ENCODE measurements at places on chromosomes 1 and 21.

GRCh38 chr1:94602802-94603625 is 61.5 kb upstream of the F3 start:
- DNase-seq, result no peak

- DNase-seq, result no peak
These were observed 130.1 kb upstream of the MAP1LC3C start for GRCh38 chr1:242128951-242129502.

DNA sequence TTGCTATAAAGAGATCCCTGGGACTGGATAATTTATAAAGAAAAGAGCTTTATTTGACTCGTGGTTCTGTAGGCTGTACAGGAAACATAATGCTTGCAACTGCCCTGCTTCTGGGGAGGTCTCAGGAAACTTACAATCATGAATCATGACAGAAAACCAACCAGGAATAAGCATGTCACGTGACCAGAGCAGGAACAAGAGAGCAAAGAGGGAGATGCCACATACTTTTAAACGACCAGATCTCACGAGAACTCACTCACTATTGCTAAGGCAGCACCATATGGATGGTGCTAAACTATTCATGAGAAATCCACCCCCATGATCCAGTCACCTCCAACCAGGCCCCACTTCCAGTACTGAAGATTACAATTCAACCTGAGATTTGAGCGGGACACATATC is 49.8 kb upstream of the RCC1 start:
- DNase-seq, result no peak

GRCh38 chr1:227885648-227886502 is 61.9 kb downstream of the WNT9A start:
- DNase-seq, result peak; percentile 79

- DNase-seq, result no peak
These were observed 13.6 kb upstream of the GBP6 start for GRCh38 chr1:89350298-89350697.

- DNase-seq, result no peak
These were observed 10.7 kb downstream of the RNU5D-1 start for GRCh38 chr1:44720281-44720680.

GRCh38 chr1:219414250-219414649 is 198.7 kb downstream of the ZC3H11B start:
- no peak for DNase-seq

DNA sequence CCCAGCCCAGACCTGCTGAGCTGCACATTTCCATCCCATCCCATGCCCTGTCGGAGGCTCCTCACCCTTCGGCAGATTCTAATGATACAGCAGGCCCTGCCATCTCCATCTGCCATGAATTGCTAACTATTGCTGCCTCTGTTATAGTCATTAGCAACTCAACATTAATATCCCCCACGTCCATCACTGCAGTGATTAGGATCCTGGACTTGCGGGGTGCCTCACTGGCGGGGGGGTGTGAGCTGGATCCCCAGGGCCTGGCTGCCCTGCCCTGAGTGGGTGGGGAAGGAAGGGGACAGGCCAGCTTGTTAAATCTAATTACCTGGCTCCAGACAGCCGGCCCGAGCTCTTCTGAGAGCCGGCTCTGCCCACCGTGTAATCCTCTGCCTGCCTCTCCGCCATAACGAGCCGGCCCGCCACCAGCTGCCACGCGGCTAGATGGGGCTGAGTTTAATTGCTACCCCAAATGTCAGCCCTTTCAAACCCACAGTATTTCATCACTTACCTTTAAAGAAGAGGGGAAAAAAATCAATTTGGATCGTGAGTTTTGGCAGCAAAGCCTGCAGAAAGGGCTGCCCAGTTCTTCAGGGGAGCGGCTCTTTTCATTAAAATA is 227.3 kb upstream of the CSF3R start:
- DNase-seq, result no peak

DNA sequence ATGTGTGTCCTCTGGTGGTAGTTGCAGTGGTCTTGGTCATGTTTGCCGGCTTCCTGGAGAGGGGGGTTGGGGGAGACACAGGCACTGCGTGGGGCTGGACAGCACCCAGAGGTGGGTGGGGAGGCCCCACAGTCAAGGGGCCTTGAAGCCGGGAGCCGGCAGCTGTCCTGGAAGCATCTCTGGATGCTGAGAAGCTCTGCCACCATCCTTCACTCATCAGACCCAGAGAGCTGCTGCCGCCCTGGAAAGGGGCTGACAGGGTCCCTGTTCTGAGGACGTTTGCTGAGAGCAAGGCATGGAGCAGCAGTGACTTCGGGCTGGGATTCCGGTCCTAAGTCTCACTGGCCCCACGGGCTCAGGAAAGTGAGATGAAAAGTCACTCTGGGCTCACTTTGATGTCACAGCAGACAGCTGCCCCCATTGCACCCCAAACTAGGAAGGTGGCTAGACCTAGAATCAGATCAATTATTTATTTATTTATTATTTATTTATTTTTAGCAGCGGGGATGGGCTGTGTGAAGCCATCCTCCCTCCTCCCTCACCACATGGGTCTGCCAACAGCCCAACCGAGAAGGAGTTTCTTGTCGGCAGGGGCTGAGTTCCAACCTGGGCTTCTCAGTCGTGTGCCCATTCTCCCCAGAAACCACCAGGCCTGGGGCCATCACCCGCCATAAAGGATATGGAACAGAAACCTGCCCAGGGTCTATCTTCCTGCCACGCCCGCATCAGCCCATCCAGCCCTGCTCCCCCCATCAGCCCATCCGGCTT is 547.4 kb downstream of the PTPRU start:
- no peak for DNase-seq

DNA sequence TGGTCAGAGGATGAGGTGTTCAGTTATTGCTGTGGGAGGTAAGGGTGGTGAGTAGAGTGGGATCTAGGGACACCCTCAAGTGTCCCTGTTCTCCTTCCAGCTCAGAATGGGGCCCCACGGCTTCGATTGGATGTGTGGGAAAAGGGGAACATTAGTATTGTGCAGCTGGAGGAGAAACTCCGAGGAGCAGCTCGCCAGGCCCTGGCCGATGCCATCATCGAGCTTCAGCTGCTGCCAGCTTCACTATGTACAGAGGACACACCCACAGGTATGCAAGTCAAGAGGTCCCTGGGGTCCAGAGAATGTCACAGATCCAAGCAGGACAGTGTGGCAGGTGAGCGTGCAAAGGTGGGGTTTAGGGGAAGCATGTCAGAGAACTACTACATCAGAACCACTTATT is 13.9 kb downstream of the HYI start:
- DNase-seq, result no peak

DNA sequence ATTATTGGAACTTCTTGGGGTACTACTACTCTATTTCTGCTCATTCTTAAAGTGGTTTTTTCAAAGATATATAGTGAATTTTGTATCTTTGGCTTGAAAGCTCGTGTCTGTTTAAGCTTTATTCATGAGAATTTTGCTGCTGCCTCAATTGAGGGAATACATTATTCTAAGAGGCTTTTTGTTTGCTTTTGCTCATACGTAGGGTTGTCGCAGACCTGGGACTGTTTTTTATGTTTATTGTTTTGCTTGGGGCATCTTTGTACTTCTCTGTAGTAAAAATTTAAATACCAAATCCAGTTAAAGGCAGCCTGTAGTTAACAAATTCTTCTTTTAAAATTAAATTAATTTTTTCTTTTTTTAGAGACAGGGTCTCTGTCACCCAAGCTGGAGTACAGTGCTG is 62.3 kb downstream of the ANGPTL1 start:
- DNase-seq, result no peak

GRCh38 chr1:52552505-52553361 is at the start of gene TUT4:
TUT4 (minus strand) TSS chr1:52553092; CDS start chr1:52526280, 26,812 bp downstream.
- DNase-seq, result peak; percentile 80

DNA sequence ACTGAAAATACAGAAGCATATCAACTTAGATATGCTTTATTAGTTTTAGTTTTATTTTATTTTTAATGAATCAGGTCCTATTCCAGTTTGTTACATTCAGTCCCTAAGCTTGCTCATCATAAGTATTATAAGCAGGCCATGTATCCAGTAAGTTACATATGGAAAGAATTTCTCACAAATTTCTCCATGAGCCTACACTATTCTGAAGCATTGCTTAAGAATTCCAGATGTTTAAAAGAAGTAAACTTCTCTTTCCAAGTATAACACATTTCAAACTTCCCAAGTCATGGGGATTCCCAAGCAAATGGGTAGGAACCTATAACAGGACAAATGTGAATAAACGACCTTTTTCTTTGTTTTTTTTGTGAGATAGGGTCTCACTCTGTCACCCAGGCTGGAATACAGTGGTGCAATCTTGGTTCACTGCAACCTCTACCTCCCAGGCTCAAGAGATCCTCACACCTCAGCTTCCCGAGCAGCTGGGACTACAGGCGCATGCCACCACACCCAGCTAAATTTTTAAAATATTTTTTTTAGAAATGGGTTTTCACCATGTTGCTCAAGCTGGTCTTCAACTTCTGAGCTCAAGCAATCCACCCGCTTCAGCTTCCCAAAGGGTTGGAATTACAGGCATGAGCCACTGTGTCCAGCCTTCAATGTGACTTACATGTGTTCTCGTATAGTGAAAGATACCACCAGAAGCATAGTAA is 39.0 kb downstream of the ST7L start:
- DNase-seq, result no peak

DNA sequence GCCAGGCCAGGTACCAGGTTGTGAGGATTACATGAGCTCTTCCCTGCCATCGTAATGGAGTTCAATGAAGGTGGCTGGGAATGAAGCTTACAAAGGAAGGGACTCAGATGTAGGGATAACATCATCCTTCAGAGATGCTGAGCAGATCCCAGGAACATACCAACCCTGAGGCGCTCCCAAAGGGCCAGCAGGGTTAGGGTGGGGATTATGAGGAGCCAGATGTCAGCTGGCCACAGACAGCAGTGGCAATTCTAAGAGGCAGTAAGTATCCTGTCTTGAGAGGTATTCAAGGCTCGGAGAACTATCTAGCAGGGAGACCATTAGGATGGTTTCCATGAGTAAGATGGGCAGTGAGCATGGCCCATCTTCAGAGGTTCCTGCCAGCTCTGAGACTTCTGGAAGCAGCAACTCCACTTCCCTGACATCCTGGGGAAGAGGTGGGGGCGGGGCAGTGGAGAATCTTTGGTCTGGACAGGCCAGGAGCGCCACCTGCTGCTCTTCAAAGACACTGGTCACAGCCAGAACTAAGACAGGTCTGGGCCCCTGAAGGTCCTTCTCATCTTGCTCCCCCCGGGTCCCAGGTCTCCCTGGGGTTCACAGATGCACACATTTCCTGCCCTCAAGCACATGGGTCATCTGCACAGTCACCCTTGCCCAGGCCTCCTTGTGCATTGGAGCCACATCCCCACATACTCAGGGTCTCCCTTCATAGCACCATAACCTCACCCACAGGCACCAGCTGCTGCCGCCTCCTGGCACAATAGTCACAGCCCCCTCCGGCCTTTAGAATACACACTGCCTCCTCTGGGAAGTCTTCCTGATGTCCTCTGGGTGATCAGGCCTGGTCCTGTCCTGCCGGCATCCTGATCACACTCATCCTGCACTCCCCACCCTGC is 2.7 kb upstream of the SDC3 start:
- DNase-seq, result peak; percentile 88

- no peak for DNase-seq
These were observed 8.2 kb downstream of the GTF2B start for GRCh38 chr1:88883156-88883555.

- no peak for DNase-seq
These were observed 28.4 kb downstream of the TMCO4 start for GRCh38 chr1:19771350-19771749.

DNA sequence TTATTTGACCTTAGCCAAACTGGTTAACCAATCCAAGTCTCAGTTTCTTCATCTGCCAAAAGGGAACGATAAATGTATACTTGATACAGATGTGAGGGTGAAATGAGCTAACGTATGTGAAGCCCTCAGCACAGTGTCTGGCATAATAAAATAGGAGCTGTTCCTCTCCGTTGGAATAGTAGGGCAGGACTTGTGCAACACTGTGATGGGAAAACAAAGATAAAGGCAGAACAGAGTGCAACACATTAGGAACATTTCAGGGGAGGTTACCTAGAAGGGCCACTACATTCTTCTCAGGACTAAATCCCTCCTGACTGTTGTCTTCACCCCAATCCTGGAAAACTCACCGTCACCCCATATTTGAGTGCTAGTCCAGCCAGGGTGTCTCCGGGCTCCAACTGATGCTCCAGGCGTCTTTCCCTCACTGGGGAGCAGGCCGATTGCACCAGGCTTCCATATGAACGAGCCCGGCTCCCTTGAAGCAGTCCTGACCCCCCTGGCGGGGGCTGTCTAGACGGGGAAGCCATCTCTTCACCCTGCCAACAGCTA is 896 bp downstream of the LYSMD1 start:
- no peak for DNase-seq

- DNase-seq, result no peak
These were observed 52.6 kb upstream of the RC3H1 start for GRCh38 chr1:174074757-174075156.

Measured in left ventricle myocardium inferior (tissue), 1 donor.